ENCODE measurements at places on chromosomes 6 and 20.

GRCh38 chr6:392441-393390, 1.2 kb downstream of the IRF4 start:
- DNase-seq, result no peak

- DNase-seq, result no peak
These were observed 229.3 kb downstream of the GRM1 start for GRCh38 chr6:146258206-146258605.

DNA sequence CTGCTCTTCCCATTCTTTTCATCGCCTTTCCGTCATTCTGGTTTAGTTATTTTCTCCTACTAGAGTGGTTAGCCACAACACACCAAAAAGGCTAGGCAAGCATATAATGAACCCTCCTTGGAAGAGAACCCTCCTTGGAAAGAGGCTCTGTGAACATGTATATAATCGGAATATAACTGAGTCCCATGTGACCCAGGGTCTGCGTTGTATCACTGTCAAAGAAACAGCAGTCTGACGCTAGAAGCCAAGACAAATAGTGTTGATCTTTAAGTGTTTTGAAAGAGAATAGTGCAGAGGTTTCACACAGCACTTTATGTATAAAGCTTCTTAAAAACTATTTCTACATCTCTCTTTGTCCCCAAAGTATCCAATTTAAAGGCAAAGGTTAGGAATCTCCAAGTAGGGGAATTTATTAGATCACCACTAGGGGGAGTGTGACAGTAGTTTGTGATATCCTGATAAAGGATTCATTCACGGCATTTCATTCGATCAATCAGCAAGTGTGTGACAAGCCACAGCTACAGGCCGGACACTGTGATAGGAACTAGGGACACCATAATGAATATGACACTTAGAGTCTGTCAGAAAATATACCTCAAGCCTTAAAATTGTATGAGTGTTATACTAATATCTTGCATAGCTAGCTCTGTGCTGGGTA, 395.3 kb downstream of the CD109 start:
- no peak for DNase-seq

GRCh38 chr6:34295721-34296120, 46.9 kb upstream of the SMIM29 start:
- no peak for DNase-seq

GRCh38 chr6:156781861-156782631, 4.9 kb downstream of the ARID1B start:
- DNase-seq, result no peak
